ENCODE measurements at places on chromosomes 7 and 10. TPM values are rescaled to one million over a fixed set of nuclear protein-coding genes. Genes with fewer than 3 reads are reported as not detected.

TACC2 gene
- 52.6 TPM for total RNA-seq

ARMC10 gene
- total RNA-seq: 37.0 TPM

SPDYE5 gene
- total RNA-seq: not detected

MPP7 gene
- 2.3 TPM for total RNA-seq

DDX50 gene
- total RNA-seq: 57.7 TPM

GRB10 gene
- 86.0 TPM for total RNA-seq

OR6V1 gene
- not detected for total RNA-seq

PVRIG gene
- not detected for total RNA-seq

ANTXRL gene
- not detected for total RNA-seq

HDAC9 gene
- 28.3 TPM for total RNA-seq

CHST15 gene
- total RNA-seq: 1.3 TPM

SPDYE11 gene
- total RNA-seq: not detected

STEAP1 gene
- total RNA-seq: 3.3 TPM

CALML5 gene
- not detected for total RNA-seq

POLR3A gene
- total RNA-seq: 31.4 TPM
